ENCODE measurements at places on chromosomes 1 and 21.

DNA sequence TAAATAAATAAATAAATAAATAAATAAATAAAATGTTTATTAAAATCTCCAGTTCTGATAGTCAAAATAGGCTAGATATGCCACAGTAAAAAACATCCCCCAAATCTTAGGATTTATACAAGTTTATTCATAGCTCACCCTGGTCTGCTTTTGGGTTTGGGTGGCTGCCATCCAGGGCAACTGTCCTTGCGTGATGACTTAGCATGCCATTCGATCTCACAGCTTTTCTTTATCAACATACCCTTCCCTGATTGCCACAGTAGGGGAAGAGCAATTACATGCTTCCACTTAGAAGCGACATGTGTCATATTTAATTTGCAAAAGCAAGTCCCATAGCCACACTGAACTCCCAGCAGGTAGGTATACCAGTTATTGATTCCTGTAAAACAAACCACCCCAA lies 52.7 kb downstream of the TEX35 start:
- DNase-seq = no peak

DNA sequence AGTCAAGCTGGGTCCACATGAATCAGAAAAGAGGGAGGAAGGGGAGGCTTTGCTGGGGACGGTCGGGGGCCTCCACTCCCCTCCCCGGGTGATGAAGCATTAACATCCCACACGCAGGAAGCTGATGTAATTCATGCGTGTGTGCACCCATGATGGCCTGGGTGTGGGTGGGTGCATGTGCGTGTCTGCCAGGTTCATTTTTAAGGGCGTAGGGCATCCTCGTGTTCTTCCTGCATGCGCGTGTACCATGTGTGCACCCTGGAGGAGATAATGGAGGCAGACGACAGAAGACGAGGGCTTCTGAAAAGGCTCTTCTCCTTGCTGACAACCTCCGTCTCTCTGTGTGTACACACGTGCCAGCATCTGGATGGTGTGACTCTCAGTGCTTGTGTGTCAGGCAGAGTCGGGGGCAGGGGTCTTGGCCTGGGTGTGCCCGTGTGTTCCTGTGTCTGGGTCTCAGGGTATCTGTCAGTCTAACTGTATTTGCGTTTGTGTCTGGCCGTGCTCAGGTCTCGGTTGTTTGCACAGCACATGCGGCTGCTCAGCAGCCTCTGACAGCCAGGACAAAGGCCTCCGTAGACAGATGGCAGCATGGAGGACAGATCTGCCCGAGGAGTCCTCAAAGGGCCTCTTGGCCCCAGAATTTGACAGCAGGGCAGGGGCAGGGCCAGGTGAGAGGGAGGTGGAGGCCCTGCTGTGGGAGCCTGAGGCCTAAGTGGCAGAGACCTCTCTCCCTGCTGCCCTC lies 2.4 kb downstream of the RAP1GAP start:
- DNase-seq = no peak

- DNase-seq = peak; percentile 53
Observed at GRCh38 chr1:45883658-45884057, 80.2 kb downstream of the MAST2 start.

GRCh38 chr1:8193840-8194406 lies 124.0 kb upstream of the SLC45A1 start:
- no peak for DNase-seq

DNA sequence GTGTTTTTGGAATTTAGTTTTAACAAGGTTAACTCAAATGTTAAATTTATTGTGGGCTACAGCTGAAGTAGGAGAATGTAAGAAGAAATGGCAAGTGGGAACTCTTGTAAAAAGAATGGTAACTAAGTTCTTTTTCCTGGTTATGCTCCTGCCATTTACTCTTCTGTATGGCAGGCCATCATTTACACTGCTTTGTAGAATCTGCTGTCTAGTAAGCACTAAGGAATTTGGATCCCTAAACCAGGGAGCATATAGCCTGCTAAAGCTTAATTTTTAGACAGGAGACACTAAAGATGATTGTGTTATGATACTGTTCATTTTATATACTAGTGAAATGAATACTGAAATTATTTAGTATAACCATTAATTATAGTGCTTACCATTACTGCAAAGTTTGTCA lies 85.3 kb downstream of the CAMTA1 start:
- DNase-seq = peak; percentile 56

- peak; percentile 85 for DNase-seq
Observed at GRCh38 chr1:12480748-12481362, 137.2 kb downstream of the DHRS3 start.

DNA sequence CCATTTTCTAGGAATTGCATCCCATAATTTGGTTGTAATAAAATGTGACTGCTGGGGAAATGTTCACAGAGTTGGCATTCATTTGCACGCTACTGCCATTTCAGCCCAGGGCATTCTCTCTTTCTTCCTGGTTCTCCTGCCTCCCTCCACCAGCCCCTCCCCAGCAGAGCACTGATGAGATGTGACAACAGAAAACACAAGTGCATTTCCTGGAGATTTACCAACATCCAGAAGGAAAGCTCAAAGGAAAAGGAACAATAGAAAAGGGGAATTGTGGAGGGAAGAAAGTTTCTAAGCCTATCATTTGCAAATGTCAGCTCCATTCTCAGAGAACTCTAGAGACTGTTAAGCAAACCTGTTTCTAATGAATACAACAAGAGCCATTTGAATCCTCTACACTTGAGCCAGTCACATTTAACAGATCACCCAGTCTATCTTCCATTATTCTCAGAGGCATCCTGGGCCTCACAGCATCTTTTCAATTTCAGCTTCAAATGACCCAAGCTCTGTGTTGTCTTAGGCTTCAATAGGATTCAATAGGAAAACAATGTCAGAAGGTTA lies 395.6 kb upstream of the PBX1 start:
- no peak for DNase-seq

DNA sequence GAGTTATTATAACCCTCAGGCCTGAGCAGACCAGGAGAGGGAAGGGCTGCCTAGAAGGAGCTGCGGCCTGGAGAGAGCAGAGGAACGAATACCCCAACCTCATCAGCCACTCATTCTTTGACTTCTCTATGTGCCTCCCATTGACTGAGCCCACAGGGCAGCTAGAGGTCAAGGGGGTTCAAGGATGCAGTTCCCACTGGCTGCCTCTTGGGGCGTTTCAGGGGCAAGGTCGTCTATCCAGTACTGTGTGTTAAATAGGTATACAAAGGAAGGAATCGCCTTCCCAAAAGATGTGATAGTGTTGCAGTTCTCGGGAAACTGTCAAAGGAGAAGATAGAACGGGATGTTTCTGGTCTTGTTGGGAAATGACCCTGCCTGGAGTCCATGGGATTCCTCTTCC lies 250.6 kb downstream of the PRDM2 start:
- DNase-seq = no peak

GRCh38 chr21:36539434-36540150 lies 59.7 kb upstream of the CLDN14 start:
- DNase-seq = no peak

DNA sequence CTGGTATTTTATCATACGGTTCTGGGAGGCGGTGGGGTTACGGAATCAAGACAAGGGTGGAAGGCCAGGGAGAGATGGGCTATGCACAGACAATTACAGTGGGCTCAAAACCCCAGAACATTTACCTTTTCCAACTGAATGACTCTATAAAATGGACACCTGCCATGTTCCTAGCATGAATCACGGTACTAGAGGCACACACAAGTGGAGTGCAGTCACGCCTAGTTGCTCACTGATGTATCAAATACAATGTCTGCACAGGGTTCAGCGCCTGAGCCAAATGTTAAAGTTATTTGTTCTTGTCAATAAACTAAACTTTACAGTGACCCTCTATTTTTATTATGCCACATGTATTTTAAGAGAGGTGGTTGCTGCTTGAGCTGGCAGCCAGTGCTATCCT lies 121.4 kb downstream of the ATG4C start:
- no peak for DNase-seq

DNA sequence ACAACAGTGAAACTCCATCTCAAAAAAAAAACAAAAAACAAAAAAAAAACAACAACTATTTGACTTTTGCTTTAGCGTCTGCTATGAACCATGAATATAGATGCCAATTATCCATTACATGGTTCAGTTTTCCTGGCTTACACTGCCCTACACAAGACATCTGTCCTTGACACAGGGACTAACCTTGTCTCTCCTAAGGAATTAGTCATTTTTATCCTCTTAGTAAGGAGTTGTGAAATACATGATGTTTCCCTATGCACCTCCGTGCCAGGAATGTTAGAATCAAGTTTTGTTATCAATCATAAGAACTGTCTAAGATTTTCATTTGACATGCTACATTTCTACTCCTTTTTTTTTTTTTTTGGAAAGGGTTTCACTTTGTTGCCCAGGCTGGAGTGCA lies 241.8 kb downstream of the KIF26B start:
- no peak for DNase-seq

- peak; percentile 88 for DNase-seq
Observed at GRCh38 chr1:151314137-151314875, 12.9 kb downstream of the PI4KB start.

DNA sequence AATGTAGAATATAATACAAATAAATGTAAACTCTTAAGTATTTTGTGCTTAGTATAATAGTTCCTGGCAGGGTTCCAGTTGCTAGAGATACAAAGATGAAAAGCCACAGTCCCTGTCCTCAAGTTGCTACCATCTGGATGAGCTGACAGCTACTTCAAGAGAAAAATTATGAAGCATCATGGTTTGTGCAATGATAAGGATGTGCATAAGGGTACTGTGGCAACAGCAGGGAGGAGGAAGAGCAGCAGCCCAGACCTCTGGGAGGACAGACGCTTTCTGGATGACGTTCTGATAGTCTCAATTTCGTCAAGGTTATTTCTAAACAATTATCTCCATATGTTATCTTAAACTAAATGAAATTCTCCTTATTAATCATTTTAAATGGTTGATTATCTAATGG lies 198.9 kb downstream of the NTNG1 start:
- no peak for DNase-seq

DNA sequence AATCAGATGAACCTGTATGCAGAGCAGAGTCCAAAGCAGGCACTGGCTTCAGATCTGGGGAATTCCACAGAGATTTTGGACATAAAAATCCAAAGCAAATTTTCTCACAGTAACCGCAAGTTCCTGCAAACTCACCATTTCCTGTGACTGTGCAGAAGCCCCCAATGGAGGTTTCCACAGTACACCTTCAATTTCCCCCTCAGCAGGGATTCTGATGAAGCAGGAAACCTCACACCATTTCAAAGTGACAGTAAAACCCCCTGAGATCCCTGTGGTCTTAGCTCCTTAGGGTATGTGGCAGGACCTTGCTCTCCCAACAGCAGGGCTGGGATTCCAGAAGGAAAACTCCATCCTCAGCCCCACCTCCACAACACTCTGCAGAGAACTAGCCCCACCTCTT lies 6.0 kb upstream of the TGFBR3 start:
- no peak for DNase-seq

Measured in fibroblast of skin of scalp (primary cell).